A549 treated with Mapracorat at 1 μM for 4 hours (cell line): ENCODE measurements at places on chromosomes 6 and 20. TPM values are rescaled to one million over a fixed set of nuclear protein-coding genes. Genes with fewer than 3 reads are reported as not detected.

PSORS1C1 gene
- total RNA-seq, result 4.2 to 5.7 TPM (median 4.4 TPM) in 5 replicates

TMEM200A gene
- total RNA-seq, result 0.06 to 0.07 TPM in 2 of 5 replicates, not detected in the others

ARMC12 gene
- 0.26 to 0.97 TPM (median 0.55 TPM) in 5 replicates for total RNA-seq

TFAP2D gene
- total RNA-seq, result not detected in 5 replicates

DNAH8 gene
- total RNA-seq, result not detected in 5 replicates

BMP5 gene
- 0.04 TPM in 1 of 5 replicates, not detected in the others for total RNA-seq

DDO gene
- 0.06 to 0.19 TPM (median 0.15 TPM) in 5 replicates for total RNA-seq

FILIP1 gene
- 0.15 to 0.53 TPM (median 0.32 TPM) in 5 replicates for total RNA-seq

LPIN3 gene
- 10.1 to 17.1 TPM (median 12.5 TPM) in 5 replicates for total RNA-seq

PTCHD4 gene
- total RNA-seq, result 0.06 to 0.07 TPM (median 0.07 TPM) in 3 of 5 replicates, not detected in the others

CDH22 gene
- 0.04 to 0.05 TPM in 2 of 5 replicates, not detected in the others for total RNA-seq

LRRN4 gene
- total RNA-seq, result 0.06 to 0.07 TPM in 2 of 5 replicates, not detected in the others

CCHCR1 gene
- 6.2 to 7.8 TPM (median 7.3 TPM) in 5 replicates for total RNA-seq

PRICKLE4 gene
- total RNA-seq, result 0.47 to 0.91 TPM (median 0.66 TPM) in 5 replicates

GTSF1L gene
- total RNA-seq, result not detected in 5 replicates

HNF4A gene
- 14.6 to 20.3 TPM (median 19.1 TPM) in 5 replicates for total RNA-seq

ARMC2 gene
- total RNA-seq, result 1.7 to 3.2 TPM (median 2.2 TPM) in 5 replicates

IMPG1 gene
- total RNA-seq, result not detected in 5 replicates

TGIF2 gene
- total RNA-seq, result 3.5 to 4.5 TPM (median 4.1 TPM) in 5 replicates

OR2J2 gene
- not detected in 5 replicates for total RNA-seq

CRISP3 gene
- not detected in 5 replicates for total RNA-seq

CLVS2 gene
- 0.11 to 0.34 TPM (median 0.20 TPM) in 5 replicates for total RNA-seq

BPIFB1 gene
- 0.10 to 0.17 TPM in 2 of 5 replicates, not detected in the others for total RNA-seq

TP53INP2 gene
- 6.9 to 9.2 TPM (median 7.8 TPM) in 5 replicates for total RNA-seq

SRMS gene
- 0.10 to 0.16 TPM in 2 of 5 replicates, not detected in the others for total RNA-seq

SPATA25 gene
- total RNA-seq, result 0.19 to 0.53 TPM (median 0.40 TPM) in 3 of 5 replicates, not detected in the others

GPX5 gene
- not detected in 5 replicates for total RNA-seq

MRS2 gene
- 18.9 to 22.8 TPM (median 20.6 TPM) in 5 replicates for total RNA-seq

NRN1 gene
- 0.59 to 0.98 TPM (median 0.77 TPM) in 5 replicates for total RNA-seq

NNAT gene
- not detected in 5 replicates for total RNA-seq

CDH4 gene
- 6.4 to 8.6 TPM (median 7.2 TPM) in 5 replicates for total RNA-seq
